ENCODE measurements at places on chromosomes 11 and 22. TPM values are rescaled to one million over a fixed set of nuclear protein-coding genes. Genes with fewer than 3 reads are reported as not detected.

The HTR3A gene
- total RNA-seq = not detected

The MOV10L1 gene
- under 0.01 TPM for total RNA-seq

The KCNA4 gene
- total RNA-seq = not detected

The WNT11 gene
- total RNA-seq = 0.21 TPM

The SREBF2 gene
- 178 TPM for total RNA-seq

The UFD1 gene
- total RNA-seq = 62.5 TPM

The ZC3H7B gene
- 57.0 TPM for total RNA-seq

The CCDC116 gene
- 0.07 TPM for total RNA-seq

The DLG2 gene
- 0.71 TPM for total RNA-seq

The ALX4 gene
- not detected for total RNA-seq

The SLC5A4 gene
- total RNA-seq = not detected

The TEX54 gene
- not detected for total RNA-seq

The RCOR2 gene
- 1.7 TPM for total RNA-seq

The ADM2 gene
- total RNA-seq = 23.1 TPM

The TMEM121B gene
- not detected for total RNA-seq

The BEST1 gene
- 2.4 TPM for total RNA-seq

The OR5B12 gene
- total RNA-seq = not detected

The RAD9A gene
- 5.6 TPM for total RNA-seq

The P2RY2 gene
- total RNA-seq = 30.9 TPM

The HSPB2 gene
- not detected for total RNA-seq

The OR51E2 gene
- total RNA-seq = not detected

The STK33 gene
- 0.34 TPM for total RNA-seq

The KCNK4 gene
- total RNA-seq = not detected

The APOA5 gene
- total RNA-seq = not detected

The HOATZ gene
- total RNA-seq = not detected

The MRGPRE gene
- not detected for total RNA-seq

The MS4A6A gene
- total RNA-seq = not detected

The MS4A6E gene
- not detected for total RNA-seq

The MUC6 gene
- total RNA-seq = not detected

Measured in nasal cavity respiratory epithelium epithelial cell of viscerocranial mucosa (primary cell).